ENCODE measurements at places on chromosomes 12 and 14.
A peak's percentile ranks its signal among the peaks of the same experiment; 100 is the strongest.

GRCh38 chr14:90382491-90383125 lies 14.2 kb upstream of the CALM1 start:
- DNase-seq = peak; percentile 72

- no peak for DNase-seq
Measured at GRCh38 chr14:20512177-20512905, 7.0 kb downstream of the RNASE10 start.

DNA sequence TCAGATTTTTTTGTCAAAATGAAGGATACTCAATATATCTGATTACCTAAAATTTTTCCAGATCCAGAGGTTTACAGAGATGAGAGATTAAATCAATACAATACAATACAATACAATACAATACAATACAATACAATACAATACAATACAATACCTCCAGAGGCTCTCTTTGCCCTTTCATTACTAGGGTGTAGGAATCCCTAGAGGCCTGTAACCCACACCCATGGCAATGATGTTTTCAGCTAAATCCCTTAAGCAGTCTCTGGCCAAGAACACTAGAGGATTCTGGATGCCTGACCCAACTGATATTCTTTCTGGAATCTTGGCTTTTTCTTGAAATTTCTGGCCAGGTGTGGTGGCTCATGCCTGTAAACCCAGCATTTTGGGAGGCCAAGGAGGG lies 23.7 kb upstream of the AEBP2 start:
- no peak for DNase-seq

DNA sequence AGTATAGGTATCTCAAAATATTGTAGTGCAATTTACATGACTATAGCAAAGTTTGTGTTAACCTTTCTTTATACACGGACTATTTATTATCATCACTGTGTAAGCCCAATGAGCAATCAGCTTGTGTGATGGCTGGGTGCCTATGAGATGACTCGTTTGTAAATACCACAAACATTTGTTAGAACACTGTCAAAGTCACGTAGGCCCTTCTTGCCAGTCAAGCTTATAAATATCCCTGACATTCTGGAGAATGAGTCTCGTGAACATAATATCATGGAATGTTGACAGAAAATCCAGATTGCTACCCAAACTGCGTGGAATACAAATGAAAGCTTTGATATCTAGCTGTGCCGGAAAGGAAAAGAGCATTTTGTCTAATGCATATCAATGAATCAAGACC lies 648.3 kb upstream of the MDGA2 start:
- DNase-seq = no peak

DNA sequence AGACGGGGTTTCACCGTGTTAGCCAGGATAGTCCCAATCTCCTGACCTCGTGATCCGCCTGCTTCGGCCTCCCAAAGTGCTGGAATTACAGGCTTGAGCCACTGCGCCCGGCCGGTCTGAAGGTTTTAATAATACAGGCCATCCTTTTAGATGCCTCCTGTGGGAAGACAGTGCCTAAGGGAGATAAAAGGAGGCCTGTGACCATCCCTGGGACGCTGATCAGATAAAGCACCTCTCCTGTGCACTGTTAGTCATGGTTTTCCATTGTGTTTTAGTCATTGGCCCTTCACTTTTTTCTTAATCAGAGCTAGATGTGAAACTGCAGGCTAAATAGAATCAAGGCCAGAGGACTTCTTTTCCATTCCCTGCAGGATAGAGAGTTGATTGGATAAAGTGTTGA lies 7.6 kb upstream of the ACADS start:
- no peak for DNase-seq
